ENCODE measurements at places on chromosomes 3 and 15. TPM values are rescaled to one million over a fixed set of nuclear protein-coding genes. Genes with fewer than 3 reads are reported as not detected.

DNA sequence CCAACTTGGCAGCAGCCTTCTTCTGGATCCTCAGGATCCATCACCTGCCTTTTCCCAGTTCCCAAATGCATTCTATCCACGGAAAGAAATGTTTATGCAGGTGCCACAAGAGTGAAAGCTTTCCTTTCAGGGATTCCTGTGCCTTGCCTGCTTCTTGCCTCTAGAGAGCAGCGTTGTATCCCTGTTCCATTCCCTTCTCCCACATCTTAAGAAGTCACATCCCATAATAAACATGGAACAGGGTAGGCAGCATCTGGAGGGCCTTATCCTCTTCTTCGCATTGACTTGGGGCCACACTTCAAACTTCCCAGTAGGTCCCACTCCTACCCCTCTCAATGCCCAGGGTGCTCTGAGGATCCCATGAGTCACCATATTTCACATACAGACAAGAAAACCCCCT, 72.7 kb upstream of the DCLK3 start:
- no peak for DNase-seq
- no peaks in the 10 kb centered on the region for H3K27me3 ChIP-seq
- H3K4me1 ChIP-seq = no peaks in the 10 kb centered on the region
- H3K36me3 ChIP-seq = peaks cover 43% of the 10 kb centered on the region
- H3K4me3 ChIP-seq = no peak overlapping the region

- no peaks in the 10 kb centered on the region for H3K36me3 ChIP-seq
- H3K27me3 ChIP-seq = no peaks in the 10 kb centered on the region
- no peak overlapping the region for H3K4me3 ChIP-seq
- DNase-seq = no peak
- peak overlapping the region; percentile 82 for H3K27ac ChIP-seq
Measured at GRCh38 chr3:34012102-34012461, 213.7 kb downstream of the PDCD6IP start.

DNA sequence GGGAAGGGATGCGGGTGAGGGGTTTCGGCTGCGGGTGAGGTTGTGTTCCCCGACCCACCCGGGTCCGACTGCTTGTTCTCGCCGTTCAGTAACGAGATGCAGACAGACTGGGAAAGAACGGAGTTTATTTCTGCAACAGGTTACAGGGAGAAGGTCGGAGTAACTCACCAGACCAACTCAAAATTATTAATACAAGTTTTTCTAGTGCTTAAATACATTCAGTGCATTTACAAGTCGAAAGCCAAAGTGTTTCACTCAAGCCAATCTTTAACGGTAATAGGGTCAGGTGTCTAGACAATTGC, 492 bp upstream of the HIGD1A start:
- H3K27me3 ChIP-seq = peaks cover 39% of the 10 kb centered on the region
- H3K27ac ChIP-seq = peak overlapping the region; percentile 99
- H3K36me3 ChIP-seq = peaks cover 2% of the 10 kb centered on the region
- H3K4me3 ChIP-seq = peak overlapping the region; percentile 99
- DNase-seq = no peak
- H3K4me1 ChIP-seq = peaks cover 31% of the 10 kb centered on the region

DNA sequence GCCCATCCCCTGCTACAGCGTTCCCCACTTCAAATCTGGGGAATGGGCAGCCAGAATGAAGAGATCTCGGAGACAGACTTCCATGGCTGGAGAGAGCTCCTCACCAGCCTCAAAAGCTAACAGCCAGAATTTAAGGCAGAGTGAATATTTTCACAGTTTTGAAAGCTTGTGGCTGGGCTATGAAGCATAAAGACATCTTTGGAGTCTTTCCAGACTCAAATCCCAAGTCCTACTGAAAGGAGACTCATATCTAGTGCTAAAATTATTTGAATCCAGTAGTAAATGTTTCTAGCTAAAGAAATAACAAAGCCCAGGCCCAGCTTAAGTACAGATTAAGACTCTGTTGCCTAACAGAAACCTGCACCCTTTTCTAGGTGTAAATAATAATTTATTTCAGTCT, 628.4 kb upstream of the ALCAM start:
- no peaks in the 10 kb centered on the region for H3K27me3 ChIP-seq
- no peaks in the 10 kb centered on the region for H3K36me3 ChIP-seq
- DNase-seq = no peak
- H3K4me3 ChIP-seq = no peak overlapping the region
- no peak overlapping the region for H3K27ac ChIP-seq

The AGBL1 gene
- not detected for total RNA-seq

The CFAP100 gene
- not detected for total RNA-seq

- peaks cover 9% of the 10 kb centered on the region for H3K36me3 ChIP-seq
- peaks cover 32% of the 10 kb centered on the region for H3K4me1 ChIP-seq
- H3K27ac ChIP-seq = no peak overlapping the region
- no peak overlapping the region for H3K4me3 ChIP-seq
Measured at GRCh38 chr3:32556332-32556731, 14.3 kb downstream of the DYNC1LI1 start.

DNA sequence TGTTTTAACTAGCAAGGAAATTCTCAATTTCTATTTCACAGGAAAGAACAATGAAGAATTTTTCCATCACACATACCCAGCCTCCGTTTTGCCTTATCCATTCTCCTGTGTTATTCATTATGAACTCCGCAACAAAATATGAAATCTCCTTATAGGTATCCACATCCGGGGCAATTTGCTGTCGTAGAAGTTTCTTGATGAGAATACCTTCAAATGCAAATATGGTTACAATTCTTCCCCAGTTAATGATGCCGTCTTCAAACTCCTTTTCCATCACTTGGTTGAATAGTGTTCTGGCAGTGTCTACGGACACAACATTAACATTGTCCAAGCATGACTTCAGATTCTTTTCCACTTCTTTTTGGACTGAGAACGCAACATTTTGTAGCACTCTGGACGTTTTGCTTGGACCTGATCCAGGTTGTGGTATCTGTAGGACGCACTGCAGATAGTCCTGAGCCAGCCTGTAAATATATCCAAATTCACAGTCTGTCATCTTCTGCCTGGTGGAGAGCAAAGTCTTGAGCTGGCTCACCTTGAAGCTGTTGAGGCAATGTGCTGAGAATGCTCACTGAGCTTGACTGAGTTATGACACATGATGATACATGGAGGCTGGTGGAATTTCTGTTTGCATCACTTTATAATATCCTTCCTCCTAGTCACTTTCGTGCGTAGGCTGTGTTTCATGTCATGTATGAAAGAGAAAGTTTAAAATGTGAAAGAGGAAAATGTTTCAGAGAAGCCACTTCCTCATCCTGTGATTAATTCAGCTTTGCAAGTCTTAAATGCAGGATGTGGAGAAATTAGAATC, at the start of gene BCL2A1:
TSS of gene BCL2A1 (minus strand) at position 573 of the 811 bp plus-strand sequence. CDS start at position 496, 77 bp downstream.
- no peak within 1 kb of the TSS for H3K4me3 ChIP-seq
- H3K27me3 ChIP-seq = peaks cover 10% of the 10 kb centered on the region
- H3K36me3 ChIP-seq = no peaks in the 10 kb centered on the region
- no peak for DNase-seq
- no peak within 1 kb of the TSS for H3K27ac ChIP-seq

The TTLL13 gene
- not detected for total RNA-seq

The LRRIQ4 gene
- not detected for total RNA-seq

The GOLGA8M gene
- 2.7 TPM for total RNA-seq

DNA sequence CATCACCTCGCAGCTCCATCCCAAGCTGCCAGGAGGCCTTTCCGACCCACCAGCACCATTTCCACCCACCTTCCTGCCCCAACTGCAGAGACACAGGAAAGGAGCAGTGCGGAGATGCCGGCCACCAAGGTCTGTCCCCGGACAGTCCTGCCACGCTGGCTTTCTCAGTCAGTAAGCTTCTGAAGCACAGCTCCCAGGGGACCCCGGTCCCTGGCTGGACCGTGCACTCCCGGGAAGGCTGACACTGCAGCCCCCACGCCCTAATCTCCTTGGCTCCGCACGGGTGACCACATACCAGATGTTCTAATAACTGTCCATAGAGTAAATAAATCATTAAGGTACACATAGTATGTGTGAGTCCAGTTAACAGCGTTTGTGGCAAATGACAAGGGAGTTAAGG, 73.5 kb downstream of the VGLL4 start:
- peak overlapping the region; percentile 77 for H3K27ac ChIP-seq
- peaks cover 32% of the 10 kb centered on the region for H3K36me3 ChIP-seq
- peaks cover 70% of the 10 kb centered on the region for H3K4me1 ChIP-seq
- DNase-seq = no peak

DNA sequence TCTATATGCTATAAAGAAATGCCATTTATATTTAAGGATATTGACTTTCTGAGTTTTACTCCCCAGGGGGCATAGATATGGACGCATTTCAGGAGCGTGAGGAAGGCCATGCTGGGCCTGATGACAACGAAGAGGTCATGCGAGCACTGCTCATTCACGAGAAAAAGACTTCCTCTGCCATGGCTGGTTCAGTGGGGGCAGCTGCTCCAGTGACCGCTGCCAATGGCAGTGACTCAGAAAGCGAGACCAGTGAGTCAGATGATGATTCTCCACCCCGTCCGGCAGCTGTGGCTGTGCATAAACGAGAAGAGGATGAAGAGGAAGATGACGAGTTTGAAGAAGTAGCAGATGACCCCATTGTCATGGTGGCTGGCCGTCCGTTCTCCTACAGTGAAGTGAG, 38.4 kb downstream of the GTF2E1 start:
- no peak for DNase-seq
- no peaks in the 10 kb centered on the region for H3K27me3 ChIP-seq
- H3K27ac ChIP-seq = peak overlapping the region; percentile 71

The SPTBN5 gene
- 3.0 TPM for total RNA-seq

The MYLK gene
- total RNA-seq = 30.7 TPM

The PLIN1 gene
- 0.70 TPM for total RNA-seq

- H3K4me3 ChIP-seq = no peak overlapping the region
- no peak for DNase-seq
- no peaks in the 10 kb centered on the region for H3K27me3 ChIP-seq
- H3K36me3 ChIP-seq = no peaks in the 10 kb centered on the region
Measured at GRCh38 chr15:88202231-88202630, 54.3 kb downstream of the NTRK3 start.

DNA sequence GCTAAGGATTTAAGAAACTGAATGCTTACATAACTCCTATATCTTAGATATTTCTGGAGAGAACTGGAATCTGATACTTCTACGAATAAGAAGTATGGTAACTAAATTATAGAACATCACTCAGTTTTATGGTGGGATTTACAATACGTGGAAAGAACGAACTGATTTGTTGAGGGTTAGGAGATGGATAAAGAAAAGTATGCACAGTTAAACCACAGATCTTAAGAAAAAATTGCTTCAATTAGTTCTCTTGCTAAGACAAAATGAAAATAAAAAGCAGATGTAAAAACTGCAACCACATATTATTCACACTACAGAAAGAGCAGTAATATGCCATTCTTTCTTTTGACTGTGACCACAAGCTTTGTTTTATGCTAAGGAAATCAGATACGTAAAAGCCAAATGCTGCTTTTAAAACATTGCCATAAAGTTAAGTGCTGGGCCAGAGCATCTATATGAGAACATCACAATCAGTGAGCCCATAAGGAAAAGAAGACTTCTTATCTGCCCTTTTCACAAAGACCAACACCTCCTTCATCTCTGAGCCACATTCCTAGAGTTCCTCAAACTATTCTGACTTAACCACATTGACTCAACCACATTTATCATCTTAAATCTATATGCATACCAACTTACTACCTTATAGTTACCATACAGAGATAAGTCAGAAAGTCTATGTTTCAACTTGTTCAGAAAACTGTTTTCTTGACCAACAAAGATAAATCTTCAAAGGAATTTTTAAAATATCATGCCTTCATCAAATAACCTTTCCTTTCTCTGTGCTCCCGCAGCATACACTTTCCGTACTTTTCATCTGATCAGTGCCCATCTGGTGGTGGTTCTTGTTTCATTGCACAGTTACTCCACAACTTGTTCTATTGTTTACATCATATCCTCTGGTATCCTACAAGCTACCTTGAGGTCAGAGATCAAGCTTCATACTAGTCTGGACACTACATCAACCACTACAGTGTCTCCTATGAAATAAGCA, 61.7 kb downstream of the FSIP1 start:
- no peaks in the 10 kb centered on the region for H3K36me3 ChIP-seq
- no peaks in the 10 kb centered on the region for H3K27me3 ChIP-seq
- peaks cover 16% of the 10 kb centered on the region for H3K4me1 ChIP-seq

The PRR20G gene
- not detected for total RNA-seq

- no peaks in the 10 kb centered on the region for H3K36me3 ChIP-seq
- H3K27ac ChIP-seq = peak overlapping the region; percentile 59
- no peaks in the 10 kb centered on the region for H3K27me3 ChIP-seq
- H3K4me3 ChIP-seq = no peak overlapping the region
- DNase-seq = no peak
- peaks cover 44% of the 10 kb centered on the region for H3K4me1 ChIP-seq
Measured at GRCh38 chr3:112814266-112814665, 32.4 kb downstream of the CD200R1L start.

GRCh38 chr15:100727291-100727851, 125.0 kb downstream of the ASB7 start:
- no peak overlapping the region for H3K4me3 ChIP-seq
- DNase-seq = peak; percentile 77
- no peaks in the 10 kb centered on the region for H3K36me3 ChIP-seq
- peaks cover 33% of the 10 kb centered on the region for H3K4me1 ChIP-seq
- H3K27ac ChIP-seq = no peak overlapping the region

DNA sequence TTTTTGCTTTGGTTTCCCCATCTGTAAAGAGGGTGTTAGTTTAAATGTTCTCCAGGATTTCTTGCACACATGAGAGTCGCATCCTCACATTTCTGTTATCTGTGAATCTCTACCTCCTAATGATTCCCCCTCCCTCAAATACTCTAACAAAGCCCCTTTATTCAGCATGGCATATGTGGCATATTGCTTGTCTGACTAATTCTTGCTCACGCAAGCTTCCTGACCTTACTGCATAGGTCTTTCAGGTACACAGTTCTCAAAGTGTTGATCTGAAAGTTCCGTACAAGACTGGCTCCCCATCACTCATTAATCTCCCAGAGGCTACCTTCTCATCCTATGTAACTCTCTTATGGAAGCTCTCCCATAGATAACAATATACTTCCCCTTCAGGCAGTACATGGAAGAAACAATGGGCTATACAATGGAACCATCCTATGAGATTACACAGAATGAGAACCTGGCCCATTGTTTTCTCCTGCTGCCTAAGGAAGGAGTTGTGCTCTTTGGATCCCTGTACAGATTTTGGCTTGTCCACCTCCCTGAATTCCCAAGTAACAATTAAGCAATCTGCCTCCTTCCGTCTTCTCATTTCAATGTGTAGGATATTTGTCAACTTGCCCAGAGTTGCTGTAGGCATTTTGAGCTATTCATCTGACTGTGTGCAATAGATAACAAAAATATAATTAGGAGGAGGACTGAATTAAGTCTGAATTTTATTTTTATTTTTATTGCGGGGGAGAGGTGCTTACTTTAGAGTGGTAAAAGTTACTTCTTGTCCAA, 51.0 kb downstream of the PPARG start:
- H3K27me3 ChIP-seq = peaks cover 20% of the 10 kb centered on the region
- H3K4me3 ChIP-seq = no peak overlapping the region
- H3K36me3 ChIP-seq = no peaks in the 10 kb centered on the region
- H3K27ac ChIP-seq = no peak overlapping the region
- peaks cover 5% of the 10 kb centered on the region for H3K4me1 ChIP-seq
- DNase-seq = no peak
